ENCODE measurements at places on chromosomes 5 and 9.

DNA sequence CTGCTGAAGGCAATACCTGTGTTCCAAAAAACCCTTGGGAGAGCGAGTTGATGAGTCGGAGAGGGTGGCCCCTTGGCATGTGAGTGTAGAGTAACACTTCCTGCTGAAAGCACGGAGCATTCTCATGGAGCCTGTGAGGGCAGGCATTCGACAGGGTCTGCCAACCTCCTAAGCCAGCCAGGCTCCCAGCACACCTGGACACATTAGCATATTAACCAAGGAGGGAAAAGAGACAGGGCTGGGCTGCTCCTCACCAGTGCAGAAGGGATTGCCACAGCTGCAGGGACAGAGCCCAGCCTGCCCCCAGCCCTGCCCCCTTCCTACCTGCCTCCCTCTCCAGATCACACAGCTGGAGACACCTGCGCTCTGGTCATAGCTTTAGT lies 46.4 kb upstream of the SEMA4D start:
- DNase-seq, result no peak

DNA sequence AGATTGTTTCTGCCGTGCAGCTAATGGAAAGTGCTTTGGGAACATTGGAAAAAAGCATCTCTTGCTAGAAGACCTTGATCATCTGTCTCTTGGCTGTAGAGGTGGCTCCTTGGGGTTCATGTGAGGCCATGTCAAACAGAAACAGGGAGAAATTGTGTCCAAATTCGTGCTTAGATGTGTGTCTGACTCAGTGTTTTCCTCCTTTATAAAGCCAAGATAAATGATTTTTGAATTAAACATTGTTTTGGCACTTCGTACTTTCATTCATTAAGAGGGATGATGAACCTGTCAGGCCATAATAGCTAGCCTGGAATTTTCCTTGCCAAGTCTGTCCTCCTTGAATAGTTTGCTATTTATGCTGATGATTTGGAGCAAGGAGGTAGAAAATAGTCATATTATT lies 143.8 kb downstream of the FBXL7 start:
- no peak for DNase-seq

- no peak for DNase-seq
Measured at GRCh38 chr5:113634957-113635356, 121.5 kb downstream of the YTHDC2 start.

DNA sequence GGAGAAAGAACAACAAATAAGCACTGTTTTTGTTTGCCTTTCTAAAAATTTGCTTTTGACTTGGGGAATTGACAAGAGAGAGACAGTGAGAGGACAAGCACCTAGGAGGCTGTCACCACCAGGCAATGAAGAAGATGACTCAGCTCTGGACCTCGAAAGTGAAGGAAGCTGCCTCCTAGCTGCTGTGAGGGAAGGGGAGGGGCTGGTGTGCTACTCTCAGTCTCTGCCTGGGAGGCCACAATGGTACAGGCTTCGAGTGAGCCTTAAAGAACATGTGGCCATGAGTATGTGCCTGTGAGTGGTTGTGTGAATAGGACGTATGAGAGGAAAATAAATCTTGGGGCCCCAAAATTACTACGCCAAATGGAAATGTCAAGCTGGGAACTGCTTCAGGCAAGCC lies 7.1 kb upstream of the PLK2 start:
- no peak for DNase-seq

- no peak for DNase-seq
Measured at GRCh38 chr9:97438666-97439065, 26.8 kb downstream of the TDRD7 start.

GRCh38 chr5:56281489-56282165 lies 48.5 kb upstream of the ANKRD55 start:
- DNase-seq, result no peak

GRCh38 chr9:96441798-96442445 lies 8.0 kb upstream of the HABP4 start:
- no peak for DNase-seq

GRCh38 chr5:170020423-170020822 lies 40.1 kb upstream of the INSYN2B start:
- no peak for DNase-seq

DNA sequence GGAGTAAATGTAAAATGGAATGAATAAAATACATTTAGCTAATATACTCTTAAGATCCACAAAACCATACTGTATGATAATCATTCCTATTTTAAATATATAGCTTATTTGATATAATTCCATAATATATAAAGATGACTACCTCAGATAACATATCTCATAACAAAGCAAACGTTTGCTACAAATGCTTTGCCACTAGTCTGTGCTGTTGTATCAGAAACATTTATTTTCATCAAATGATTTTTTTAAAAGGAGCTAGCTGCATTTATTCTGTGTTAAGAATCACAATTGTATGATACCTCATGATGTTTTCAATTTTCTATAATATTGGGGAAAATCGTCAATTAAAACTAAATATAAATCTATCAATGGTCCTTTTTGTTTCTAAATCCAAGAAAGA lies 567.2 kb downstream of the PTPRD start:
- no peak for DNase-seq

DNA sequence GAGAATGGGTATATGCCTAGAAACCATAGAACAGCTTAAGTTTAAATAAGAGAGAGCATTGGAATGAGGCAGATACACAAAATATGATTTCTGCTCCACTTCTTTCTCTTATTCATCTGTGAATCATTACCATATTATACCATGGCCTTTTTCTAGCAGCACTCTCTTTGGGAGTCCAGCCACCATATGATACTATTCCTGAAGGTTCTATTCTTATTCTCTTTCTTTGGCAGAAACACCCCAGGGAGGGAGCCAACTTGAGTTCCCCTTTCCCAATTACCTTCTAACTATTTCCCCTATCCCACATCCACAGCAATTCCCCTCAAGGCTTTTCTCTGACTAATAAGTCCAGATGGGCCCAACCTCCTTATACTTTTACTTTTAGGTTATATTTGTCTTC lies 55.9 kb downstream of the NDUFAF2 start:
- no peak for DNase-seq

- peak; percentile 8 for DNase-seq
Measured at GRCh38 chr5:143054480-143054941, 284.3 kb downstream of the ARHGAP26 start.

- no peak for DNase-seq
Measured at GRCh38 chr5:43609752-43610151, 6.8 kb downstream of the NNT start.

- DNase-seq, result no peak
Measured at GRCh38 chr9:84331119-84331809, 9.3 kb downstream of the SLC28A3 start.

GRCh38 chr5:177455036-177455660 lies 8.5 kb downstream of the PRR7 start:
- DNase-seq, result peak; percentile 89

GRCh38 chr9:28967226-28967625 lies 1393.9 kb upstream of the C9orf72 start:
- DNase-seq, result no peak

DNA sequence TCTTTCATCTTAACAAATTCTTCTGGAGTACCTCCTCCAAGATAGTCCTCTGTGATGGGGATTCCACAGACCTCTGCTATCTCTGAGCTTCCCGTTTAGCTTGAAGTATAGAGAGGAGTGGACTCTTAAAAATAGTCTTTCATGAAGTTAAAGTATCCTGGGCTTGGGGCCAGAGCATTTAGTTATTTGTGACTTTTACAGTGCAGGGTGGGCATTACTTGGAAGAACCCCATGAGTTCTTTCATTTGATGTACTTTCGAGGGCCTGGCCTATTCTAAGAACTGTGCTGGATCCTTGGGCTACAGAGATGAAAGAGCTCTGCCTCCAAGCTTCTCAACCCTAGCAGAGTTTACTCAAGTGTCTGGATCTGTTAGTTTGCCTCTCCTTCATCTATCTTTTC lies 131.5 kb downstream of the ZSWIM6 start:
- DNase-seq, result no peak

GRCh38 chr9:4301971-4302427 lies 2.1 kb upstream of the GLIS3 start:
- DNase-seq, result no peak

DNA sequence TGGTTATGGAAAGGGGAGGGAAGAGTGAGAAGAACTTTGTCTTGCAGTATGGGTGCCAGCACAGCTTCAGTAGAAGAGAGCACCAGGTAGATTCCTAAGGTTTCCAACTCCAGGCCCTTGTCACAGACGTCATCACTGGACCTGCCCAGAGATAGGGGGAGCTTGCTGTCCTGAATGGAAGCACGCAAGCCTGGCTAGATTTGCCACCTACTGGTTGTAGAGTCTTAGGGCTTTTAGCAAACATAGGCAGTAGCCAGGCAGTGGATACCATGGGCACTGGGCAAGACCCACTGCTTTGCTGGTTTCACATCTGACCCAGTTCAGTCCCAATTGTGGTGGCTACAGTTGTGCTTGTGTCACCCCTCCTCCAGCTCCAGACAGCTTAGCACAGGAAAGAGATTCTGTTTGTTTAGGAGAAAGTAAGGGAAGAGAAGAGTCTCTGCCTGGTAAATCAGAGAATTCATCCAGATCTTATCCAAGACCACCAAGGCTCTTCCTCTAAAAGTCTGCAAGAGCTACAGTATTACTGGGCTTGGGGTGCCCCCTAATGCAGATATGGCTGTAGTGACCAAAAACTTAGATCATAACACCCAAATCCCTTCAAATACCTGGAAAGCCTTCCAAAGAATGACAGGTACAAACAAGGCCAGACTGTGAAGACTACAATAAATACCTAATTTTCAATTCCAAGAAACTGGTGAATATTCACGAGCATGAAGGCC lies 158.9 kb downstream of the HINT1 start:
- DNase-seq, result no peak

DNA sequence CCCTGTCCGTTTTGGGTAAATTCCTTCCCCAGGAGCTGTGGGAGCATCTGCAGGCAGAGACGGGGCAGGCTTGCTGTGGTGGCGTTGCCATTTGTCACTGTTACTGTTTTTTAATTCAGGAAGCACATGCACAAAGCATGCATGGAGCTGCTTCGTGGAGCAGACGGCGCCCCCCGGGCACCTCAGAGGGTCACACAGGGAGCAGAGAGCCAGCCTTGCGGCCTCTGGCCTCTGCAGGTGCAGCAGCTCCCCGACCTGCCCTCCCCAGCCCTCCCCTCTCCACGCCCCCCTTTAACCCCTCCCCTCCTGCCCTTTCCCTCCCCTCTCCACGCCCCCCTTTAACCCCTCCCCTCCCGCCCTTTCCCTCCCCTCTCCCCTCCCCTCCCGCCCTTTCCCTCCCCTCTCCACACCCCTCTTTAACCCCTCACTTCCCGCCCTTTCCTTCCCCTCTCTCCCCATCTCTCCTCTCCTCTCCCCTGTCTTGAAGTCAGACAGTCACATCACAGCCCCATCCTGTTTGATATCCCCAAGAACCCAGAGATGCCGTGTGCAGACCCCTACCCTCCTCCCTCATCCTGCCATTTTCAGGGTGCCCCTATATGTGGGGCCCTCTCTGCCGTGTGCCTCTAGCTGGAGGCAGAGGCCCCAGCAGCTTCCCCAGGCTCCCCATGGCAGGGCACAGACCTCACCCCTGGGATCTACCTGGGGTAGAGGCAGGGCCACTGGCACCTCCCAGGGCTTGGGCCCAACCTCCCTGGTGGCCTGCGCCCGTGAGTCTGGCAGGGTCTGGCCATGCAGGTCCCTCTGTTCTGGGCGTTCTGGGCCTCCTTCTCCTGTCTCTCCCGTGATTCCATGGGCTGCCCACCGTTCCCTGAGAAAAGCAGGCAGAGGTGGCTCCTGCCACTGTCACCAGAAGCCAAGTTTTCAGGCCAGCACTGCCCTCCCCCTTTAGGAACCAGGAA lies 29.6 kb upstream of the UBAC1 start:
- peak; percentile 50 for DNase-seq

DNA sequence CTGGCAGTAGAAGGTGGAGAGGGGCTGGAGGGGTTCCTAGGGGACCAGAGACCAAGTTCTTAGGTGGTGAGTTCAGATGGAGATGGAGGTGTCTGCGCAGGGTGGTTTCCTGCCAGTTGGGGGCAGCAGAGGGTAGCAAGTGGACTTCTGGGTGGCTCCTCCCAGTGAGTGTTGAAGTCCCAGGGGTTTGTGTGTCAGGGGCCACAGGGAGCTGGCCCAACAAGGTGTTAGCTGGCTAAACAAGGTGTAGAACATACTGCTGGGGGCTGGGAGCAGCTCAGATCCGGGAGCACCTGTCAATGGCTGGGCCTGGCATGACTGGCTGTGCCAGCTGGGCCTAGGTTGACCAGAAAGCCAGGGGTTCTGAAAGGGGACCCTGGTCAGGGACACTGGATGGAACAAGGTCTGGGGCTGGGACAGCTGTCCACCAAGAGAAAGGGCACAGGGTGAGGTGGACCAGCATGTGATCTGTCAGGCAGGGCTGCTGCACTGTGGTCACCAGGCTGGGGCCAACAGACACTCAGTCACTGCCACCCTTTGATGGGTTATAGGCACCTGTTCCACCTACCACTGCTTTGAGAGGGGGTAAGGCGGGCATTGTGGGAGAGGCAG lies 35.6 kb downstream of the DAB2IP start:
- no peak for DNase-seq

- DNase-seq, result no peak
Measured at GRCh38 chr5:95973793-95974325, 12.2 kb upstream of the ELL2 start.

DNA sequence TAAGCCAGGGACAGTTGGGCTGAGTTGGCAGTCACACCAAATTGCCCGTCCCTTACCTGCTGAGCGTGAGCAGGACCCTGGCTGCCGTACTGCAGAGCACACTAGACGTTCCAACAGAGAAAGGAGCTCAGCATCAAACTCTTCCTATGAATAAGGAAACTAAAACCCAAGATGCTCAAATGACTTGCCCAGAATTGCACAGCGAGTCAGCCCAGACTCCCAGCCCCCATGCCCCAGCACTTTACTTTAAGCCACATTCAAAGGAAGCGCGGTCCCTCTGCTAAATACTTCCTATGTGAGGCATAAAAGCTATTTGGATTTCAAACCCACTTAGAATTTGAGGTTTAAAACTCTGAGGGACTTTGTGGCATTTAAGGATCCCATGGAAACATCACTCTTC lies 23.9 kb downstream of the PAX5 start:
- no peak for DNase-seq

DNA sequence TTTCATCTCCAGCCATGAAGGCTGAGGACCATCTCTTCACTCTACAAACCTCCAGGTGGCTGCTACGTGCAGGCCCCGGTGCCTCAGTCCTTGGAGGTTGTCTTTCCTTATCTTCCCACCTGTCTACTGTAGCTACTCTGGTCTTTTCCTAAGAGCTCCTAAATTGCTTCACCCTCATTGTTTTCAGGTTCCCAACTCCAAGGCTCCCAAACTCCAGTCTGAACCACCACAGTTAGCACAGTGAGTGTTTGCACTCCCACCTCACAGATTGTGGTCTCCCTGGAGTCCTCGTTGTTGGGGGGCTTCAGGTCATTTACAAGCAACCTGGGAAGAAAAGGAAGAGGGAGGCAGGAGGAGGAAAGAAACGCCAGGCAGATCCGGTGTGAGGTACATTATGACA lies 85.3 kb downstream of the NSUN2 start:
- no peak for DNase-seq

GRCh38 chr5:31972558-31972957 lies 201.6 kb downstream of the GOLPH3 start:
- no peak for DNase-seq

GRCh38 chr5:37214550-37214949 lies 34.6 kb downstream of the CPLANE1 start:
- no peak for DNase-seq

Measured in activated CD4-positive, alpha-beta T cell treated with anti-CD3 and anti-CD28 coated beads, Interleukin-2, amount 50 U/mL, for 4 hours (primary cell).